HCEC 1CT (cell line): ENCODE measurements at places on chromosomes 11 and 22.
A peak's percentile ranks its signal among the peaks of the same experiment; 100 is the strongest.

DNA sequence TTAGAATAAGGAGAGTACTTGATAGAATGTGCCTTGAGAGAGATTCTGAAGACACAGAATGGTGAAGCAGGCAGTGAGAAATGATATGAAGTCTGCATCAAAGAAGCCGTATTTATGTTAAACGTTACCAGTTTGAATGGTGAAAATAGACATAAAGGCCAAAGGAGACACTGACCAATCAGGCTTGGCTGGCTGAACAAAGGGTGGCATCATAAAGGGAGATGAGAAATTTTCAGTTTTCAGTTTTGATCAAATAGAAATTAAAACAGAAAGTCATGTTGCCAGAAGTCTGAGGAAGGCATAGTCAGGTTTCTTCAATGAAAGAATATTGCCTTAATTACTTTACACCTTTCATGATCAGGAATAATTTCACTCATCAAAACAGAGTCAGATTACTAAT is 6.6 kb downstream of the OR51F1 start:
- DNase-seq, result no peak

GRCh38 chr11:132284048-132284447 is 913.6 kb downstream of the NTM start:
- DNase-seq, result no peak

- no peak for DNase-seq
These were observed 442 bp downstream of the COPB1 start for GRCh38 chr11:14499178-14499559.

GRCh38 chr11:76808996-76809395 is 25.8 kb downstream of the TSKU start:
- DNase-seq, result no peak

- peak; percentile 30 for DNase-seq
These were observed 1.1 kb downstream of the SLC43A3 start for GRCh38 chr11:57425565-57426438.

GRCh38 chr11:125451400-125452124 is 44.5 kb downstream of the FEZ1 start:
- peak; percentile 21 for DNase-seq

- DNase-seq, result no peak
These were observed 287.9 kb downstream of the SWAP70 start for GRCh38 chr11:9951807-9952206.

DNA sequence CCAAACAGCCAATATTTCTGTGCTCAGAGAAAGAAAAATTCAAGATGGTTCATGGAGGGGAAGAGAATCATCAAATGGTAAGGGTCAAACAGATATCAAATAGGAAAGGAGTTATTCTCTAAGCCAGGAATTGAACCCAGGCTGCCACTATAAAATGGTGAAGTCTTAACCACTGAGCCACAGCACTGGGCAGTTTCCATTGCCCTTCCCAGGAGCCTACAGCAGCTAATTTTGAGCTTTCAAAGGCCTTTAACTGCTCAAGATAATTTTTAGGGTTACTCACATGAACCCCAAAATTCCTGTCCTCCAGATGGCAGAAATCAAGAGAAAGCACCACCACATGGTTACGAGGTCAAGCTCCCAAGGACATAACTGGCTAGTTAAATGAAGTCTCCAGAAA is 176.2 kb downstream of the KIF18A start:
- no peak for DNase-seq

DNA sequence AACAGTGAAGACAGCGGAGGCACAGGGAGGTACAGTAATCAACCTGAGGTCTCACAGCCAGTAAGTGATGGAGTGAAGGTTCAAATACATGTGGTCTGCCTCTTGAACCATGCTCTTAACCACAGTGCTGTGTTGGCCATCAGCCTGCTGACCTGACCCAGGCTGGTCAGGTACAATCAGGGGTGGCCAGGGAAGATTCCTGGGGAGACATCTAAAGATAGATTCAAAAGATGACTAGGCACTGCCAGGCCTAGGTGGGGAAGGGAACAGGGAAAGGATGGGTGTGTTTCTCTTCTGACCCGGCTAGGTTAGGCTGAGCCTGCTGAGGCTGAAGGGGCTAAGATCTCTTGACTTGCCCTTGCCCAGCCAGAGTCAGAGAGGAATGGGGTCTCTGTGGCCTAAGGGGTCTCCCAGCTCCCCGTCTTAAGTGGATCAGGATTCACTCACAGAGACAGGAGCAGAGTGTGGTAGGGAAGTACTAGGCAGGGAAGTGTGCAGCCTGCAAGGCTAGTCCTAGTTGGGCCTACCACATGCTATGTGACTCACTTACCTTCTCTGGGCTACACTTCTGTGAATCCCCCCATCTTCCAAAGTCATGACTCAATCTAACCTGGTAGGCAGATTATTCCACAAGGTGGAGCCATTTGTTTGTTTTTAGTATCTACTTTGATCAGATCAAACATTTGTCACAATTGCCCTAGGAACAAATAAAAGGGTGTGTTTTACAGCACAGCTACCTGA is 10.4 kb upstream of the SREBF2 start:
- DNase-seq, result peak; percentile 77

- DNase-seq, result peak; percentile 53
These were observed 9.1 kb downstream of the SLN start for GRCh38 chr11:107702723-107703122.

DNA sequence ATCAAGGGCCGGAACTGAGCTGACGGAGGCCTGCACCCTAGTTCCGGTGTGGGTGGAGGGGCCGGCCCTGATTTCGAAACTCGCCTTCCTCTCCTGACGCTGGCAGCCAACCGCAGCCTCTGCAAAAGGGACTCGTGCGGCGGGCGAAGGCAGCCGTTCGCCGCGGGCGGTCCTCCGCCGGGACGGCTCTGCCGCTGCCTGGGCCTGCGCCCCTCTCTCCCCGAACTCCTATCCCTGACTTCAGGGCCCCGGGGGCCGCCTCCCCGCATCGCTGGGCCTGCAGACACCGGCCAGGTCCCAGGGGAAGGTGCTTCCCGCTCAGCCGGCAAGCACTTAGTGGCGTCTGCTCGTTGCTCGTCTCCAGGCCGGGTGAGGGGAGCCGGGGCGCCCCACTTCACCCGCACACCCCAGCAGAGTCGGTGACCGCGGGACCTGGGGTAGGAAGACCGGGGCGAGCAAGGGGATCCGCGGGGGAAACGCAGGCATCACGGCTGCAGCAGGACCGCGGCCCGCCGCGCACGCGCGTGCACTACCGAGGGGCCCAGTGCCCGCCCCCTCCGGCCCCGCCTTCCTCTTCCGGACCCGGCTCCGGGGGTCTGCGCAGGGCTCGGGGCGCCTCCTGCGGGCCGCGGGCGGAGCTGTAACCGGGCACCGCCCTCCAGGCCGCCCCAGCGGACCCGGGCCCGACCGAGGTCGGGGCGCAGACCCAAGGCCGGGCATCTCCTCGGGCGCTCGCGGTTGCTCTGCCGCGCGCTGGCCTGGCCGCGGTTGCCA is 464 bp upstream of the ANKRD13D start:
- peak; percentile 89 for DNase-seq

- no peak for DNase-seq
These were observed 14.3 kb downstream of the CD5 start for GRCh38 chr11:61116426-61117167.

- DNase-seq, result no peak
These were observed 12.3 kb downstream of the GUCD1 start for GRCh38 chr22:24542641-24543040.

DNA sequence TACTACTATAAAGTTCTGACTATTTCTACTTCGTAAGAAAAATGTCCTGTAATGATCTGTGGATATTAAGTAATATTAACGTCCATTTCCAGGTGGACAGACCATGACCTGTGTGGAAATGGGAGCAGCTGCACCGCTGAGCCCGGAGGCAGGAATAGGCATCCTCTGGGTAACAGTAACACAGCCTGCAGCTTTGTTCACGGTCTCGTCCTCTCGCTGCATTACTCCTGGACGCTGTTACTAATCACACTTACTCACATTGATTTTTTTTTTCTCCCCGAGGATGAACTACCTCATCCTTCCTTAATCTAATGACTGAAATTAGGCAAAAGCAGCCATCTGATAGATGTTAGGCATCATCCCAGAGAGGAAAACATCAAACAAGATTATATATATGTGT is 345.7 kb upstream of the NARS2 start:
- no peak for DNase-seq
